ENCODE measurements at places on chromosomes 11 and 22.

DNA sequence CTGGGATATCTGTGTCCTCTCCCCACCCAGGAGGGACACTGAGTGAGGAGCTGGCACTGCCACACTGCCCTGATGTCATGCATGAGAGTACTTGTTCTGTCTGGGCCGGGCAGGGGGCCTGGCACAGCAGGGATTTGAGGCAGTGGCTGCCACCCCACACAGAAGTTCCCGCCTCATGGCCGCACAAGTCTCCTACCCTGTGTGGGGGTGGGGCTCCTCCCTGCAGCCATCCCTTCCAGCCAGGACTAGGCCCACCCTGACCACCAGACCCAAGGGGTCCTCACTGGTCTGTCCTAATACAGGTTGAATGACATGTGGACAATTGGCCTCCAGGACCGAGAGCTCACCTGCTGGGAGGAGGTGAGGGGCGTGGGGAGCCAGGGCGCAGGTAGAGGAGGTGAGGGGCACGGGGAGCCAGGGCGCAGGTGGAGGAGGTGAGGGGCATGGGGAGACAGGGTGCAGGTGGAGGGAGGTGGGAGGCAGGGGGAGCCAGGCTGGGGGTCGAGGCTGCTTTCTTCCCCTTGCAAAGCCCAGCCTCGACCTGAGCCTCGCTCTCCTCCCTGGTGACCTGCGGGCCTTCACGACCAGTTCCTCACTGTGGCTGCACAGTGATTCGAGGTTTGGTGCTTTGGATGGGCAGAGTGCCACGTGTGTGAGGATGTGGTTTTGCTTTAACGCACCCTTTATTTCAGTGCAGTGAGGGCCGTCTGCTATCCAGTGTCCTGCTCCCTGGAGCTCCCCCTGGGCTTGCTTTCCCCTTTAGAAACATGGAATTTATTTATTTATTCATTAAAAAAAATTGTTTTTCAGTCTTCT, 7.4 kb downstream of the LZTR1 start:
- no peak for DNase-seq

DNA sequence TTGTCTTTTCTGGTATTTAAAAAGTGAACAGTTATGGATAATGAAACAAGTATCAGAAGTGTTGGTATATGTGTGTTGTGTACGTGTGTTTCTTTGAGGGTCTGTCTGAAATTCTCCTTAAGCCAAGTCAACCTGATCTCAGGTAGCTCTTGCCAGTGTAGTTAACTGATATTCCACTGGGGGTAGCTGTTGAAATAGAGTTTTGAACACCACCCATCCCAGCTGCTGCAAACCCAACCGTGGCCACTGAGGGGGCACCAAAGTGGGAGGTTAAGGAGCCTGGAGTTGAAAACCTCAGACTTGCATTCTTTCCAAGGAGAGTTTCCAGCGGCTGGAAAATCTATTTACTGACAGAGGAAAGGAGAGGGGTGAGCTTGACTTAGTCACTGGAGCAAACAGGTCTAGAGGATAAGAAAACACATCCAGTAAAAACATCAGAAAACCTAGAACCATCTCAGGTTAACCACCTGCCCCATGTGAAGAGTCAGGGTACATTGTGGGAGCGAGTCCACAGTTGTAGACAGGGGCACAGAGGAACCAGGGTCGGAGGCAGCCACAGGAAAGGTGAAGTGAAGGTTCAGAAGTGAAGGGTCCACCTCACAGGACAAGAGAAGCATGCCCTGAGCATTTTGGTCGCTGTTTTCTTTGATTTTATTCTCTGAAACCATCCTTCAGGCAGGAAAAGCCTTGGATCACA, 8.8 kb upstream of the CUL5 start:
- DNase-seq = peak; percentile 24

GRCh38 chr11:102920118-102920684, 35.3 kb downstream of the MMP13 start:
- no peak for DNase-seq

DNA sequence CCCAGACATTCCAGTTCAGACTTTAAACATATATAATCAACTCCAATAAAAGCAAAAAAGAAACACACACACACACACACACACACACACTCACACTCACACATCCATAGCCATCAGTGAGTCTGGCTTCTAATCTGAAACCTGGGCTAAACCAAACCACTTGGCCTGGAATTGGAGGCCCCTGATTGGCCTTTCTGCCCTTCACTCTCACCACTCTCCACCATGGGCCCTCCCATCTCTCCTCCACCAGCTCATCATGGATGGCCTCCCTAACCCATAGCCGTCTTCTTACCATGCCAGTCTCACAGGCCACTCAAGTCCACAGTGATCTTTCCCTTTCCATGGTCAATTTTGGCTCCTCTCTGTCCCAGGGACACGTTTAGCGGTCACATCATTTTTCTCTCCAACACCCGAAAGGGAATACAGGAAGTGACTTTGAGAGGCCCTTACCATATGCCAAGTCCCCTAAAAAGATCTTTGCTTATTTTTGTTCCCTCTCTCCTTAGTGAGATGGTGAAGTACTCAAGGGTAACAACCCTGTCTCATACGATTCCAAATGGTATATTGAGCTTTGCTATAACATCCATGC, 66.6 kb downstream of the ENDOD1 start:
- DNase-seq = no peak

GRCh38 chr11:10414181-10414580, 40.9 kb upstream of the AMPD3 start:
- no peak for DNase-seq

DNA sequence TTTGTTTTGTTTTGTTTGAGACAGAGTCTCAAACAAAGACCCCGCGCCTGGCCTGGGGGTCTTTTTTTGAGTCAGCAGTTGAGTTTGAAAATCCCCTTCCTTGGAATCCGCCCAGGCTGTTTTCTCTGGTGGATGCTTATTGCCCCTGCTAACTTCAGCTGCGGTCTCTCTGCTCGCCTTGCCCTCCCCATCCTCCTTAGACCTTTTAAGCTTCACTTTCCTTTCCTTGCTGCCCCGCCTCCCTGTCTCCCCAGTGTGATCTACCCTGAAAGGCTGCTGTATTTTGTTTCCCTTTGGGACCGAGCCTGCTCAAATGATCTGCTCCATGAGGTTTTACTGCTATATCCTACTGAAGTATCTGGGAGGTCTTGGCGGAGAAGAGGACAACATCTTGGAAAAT, 2.5 kb downstream of the USP18 start:
- no peak for DNase-seq

GRCh38 chr22:49202226-49202625, 625.4 kb downstream of the BRD1 start:
- DNase-seq = no peak

- DNase-seq = no peak
These were observed 164.2 kb downstream of the NTM start for GRCh38 chr11:131534611-131535010.

DNA sequence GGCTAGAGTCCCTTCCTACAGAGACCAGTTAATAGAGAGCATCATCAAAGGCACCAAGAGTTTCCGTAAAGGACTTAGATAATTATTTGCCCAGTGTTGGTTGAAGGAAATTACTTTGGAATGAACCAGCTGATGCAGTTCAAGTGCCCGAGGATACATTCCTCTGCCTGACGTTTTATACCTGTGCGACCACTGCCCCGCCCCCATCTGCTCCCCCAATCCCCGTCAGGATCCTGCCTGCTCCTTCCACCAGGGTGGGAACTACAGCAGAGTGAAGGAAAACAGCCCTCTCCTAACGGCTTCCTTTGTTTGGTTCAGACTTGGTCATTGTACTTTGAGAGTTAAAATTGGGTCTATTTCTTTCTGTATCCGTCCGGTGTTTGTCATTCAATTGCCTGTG, 761.5 kb downstream of the NTM start:
- DNase-seq = no peak

- DNase-seq = no peak
These were observed 24.6 kb downstream of the TRAF6 start for GRCh38 chr11:36485298-36486002.

GRCh38 chr11:59918480-59918879, 19.8 kb upstream of the OOSP1 start:
- DNase-seq = no peak

- DNase-seq = peak; percentile 2
These were observed 12.5 kb downstream of the QSER1 start for GRCh38 chr11:32905028-32905667.

DNA sequence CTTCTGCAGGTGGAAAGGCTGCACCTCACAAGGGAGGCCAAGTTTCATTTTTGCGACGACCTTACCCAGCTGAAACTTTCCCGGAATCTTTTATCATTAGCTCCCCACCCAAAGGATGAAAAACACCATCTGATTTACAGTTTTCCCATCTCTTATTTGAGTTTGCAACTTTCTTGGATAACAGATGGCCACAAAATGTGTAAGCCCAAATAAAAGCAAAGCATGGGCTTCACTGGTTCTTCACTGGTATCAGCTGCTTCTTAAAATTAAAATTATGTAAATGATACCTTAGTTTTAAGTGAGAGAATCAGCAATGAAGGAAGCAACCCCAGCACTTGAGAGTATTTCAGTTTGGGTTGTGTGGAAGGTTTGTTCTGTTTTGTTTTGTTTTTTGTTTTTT, 55.8 kb downstream of the PARVA start:
- DNase-seq = no peak

GRCh38 chr11:101299210-101299609, 169.6 kb upstream of the PGR start:
- DNase-seq = no peak

DNA sequence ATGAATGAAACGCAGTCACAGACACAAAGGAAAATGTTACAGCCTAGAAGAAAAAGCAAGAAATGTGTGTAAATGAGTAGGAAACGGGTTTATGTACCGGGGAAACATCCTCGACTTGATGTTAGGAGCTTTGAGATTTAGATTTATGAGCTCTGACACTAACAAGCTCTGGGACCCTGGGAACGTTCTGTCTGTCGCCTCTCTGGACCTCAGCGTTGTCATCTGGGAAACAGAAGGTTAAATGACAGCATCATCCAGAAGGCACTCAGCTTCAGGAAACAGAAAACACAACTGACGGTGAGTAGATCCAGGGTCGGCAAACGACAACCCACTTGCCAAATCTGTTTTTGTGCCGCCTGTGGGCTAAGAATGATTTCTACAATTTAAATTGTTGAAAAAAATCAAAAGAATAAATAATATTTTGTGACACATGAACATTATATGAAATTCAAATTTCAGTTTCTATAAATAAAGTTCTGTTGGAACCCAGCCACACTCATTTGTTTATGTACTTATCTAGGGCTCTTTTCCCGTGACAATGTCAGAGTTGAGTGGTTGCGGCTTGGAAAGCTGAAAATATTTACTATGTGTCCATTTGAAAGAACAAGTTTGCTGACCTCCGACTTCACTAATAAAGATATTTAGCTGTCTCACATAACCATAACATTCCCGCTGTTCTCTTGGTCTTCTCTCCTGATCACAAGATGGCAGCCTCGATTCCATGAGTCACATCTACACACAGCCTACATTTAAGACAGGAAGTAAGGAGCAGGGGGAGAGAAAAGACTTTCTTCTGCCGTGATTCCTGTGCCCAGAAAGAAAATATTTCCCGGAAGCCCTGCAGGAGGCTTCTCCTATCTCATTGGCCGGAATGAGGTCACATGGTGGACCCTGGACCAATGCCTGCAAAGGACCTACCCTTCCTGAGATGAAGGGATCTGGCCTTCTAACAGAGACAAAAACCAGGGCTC, 47.1 kb upstream of the SYT13 start:
- DNase-seq = peak; percentile 64

DNA sequence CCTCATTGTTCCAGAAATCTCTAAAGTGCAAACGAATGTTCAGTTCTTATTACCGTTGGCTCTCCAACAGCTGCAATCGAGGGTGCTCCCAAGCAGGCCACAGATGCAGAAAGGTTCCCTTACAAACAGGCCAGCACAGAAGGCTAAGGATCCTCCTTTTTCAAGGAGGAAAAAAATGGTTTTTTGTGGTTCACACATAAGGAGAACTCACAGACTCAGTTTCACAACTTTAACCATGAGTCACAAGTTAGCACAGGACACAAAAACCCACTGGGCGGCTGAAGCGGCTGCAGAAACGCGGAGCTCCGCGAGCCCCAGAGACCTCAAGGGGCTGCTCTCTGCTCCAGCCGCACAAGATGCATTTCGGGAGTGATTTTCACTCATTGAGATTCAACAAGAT, 98.2 kb upstream of the PRR5 start:
- DNase-seq = no peak
